ENCODE measurements at places on chromosomes 1 and 21.

DNA sequence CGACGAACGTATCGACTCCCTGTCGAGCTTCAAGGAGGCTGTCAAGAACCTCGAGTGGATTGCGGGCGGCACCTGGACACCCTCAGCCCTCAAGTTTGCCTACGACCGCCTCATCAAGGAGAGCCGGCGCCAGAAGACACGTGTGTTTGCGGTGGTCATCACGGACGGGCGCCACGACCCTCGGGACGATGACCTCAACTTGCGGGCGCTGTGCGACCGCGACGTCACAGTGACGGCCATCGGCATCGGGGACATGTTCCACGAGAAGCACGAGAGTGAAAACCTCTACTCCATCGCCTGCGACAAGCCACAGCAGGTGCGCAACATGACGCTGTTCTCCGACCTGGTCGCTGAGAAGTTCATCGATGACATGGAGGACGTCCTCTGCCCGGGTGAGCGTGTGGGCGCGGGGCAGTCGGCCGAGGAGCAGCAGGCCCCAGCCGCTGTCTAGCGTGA lies 28.0 kb downstream of the COL6A2 start:
- DNase-seq, result no peak
- no peak overlapping the region for H3K4me3 ChIP-seq
- H3K36me3 ChIP-seq, result no peaks in the 10 kb centered on the region
- no peak overlapping the region for H3K27ac ChIP-seq
- no peaks in the 10 kb centered on the region for H3K27me3 ChIP-seq

DNA sequence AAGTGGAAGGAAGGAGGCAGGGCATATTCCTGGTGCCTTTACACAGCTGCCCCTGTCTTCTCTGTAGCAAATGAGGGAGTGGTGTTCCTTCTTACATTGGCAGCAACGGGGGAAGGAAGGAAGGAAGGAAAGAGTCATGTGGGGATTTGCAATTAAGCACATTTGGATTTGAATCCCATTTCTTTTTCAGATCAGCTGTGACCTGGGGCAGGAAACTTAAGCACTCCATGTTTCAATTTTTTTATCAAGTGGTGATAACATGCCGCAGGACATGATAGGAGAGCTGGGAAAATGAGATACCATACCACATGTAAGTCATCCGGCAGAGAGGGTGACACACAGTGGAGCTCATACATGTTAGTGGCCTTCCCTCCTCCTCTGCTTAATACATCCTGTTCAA lies 186.8 kb downstream of the APP start:
- H3K4me3 ChIP-seq, result no peak overlapping the region
- no peaks in the 10 kb centered on the region for H3K36me3 ChIP-seq
- no peak for DNase-seq
- no peaks in the 10 kb centered on the region for H3K4me1 ChIP-seq

GRCh38 chr1:22174446-22175220 lies 31.7 kb upstream of the WNT4 start:
- DNase-seq, result no peak
- H3K4me3 ChIP-seq, result no peak overlapping the region
- no peak overlapping the region for H3K27ac ChIP-seq
- H3K4me1 ChIP-seq, result no peaks in the 10 kb centered on the region

- H3K27ac ChIP-seq, result peak overlapping the region; percentile 52
- no peaks in the 10 kb centered on the region for H3K27me3 ChIP-seq
- no peaks in the 10 kb centered on the region for H3K4me1 ChIP-seq
Measured at GRCh38 chr1:226634166-226634588, 85.6 kb downstream of the STUM start.

DNA sequence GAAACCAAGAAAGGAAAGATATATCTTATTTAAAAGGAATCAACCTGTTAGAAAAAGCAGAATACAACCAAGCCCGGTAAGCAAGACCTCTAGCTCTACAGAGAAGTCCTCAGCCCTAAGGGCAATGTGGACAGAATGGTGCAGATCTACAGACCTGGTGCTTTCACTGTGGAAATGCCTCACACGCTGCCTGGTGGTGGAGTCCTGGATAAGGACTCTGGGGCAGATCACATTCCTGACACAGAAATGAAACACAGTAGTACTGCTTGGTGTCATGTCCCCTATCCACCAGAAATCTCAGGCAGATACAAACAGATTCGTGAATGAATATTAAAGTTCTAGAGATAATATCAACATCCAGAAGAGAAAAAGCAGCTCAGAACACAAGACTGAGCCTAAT lies 6.8 kb downstream of the CNN3 start:
- no peaks in the 10 kb centered on the region for H3K36me3 ChIP-seq
- no peak overlapping the region for H3K4me3 ChIP-seq
- H3K27ac ChIP-seq, result peak overlapping the region; percentile 25
- DNase-seq, result no peak

DNA sequence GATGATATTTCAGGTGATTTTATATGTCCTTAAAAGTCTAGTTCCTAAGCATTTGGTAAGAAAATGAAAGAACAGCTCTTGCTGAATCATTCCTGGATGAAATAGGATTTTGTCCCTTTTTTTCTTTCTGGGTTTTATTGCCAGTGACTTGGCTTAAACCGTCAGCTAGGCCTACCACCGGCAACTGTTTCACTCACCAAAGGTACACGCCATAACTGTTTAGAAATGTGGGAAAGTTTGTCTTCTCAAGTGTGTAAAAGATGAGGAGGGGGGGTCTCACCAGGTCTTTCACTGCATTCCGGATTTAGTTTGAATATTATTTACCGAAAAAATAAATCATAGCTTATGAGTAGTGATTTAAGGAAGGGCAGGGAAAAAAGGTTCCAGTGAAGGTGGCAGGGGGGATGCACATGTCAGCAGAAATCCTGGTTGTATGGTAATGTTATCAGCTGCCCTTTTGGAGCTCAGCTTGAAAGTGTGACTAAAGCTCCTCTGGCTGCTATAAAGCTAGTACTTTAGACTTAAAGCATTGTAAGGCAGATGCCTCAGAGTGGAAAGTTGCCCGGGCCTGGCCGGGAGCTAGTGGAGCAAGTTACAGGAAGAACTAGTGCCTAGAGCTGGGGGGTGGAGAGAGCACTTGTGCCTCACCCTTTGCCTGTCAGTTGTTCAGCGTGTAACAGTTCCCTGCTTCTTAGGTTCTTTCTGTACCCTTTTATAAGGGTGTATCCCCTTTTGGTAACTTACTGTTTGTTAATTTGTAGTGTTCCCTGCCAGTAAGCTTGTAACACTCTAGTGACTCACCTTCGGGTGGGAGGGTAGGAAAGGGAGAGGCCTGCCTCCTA lies 3.1 kb downstream of the ATP1A1 start:
- H3K36me3 ChIP-seq, result no peaks in the 10 kb centered on the region
- peak; percentile 71 for DNase-seq
- no peaks in the 10 kb centered on the region for H3K27me3 ChIP-seq
- H3K4me1 ChIP-seq, result peaks cover 9% of the 10 kb centered on the region
- H3K4me3 ChIP-seq, result peak overlapping the region; percentile 65

All from uterus (tissue), 4 donors.